ENCODE measurements at places on chromosomes 16 and 17. TPM values are rescaled to one million over a fixed set of nuclear protein-coding genes. Genes with fewer than 3 reads are reported as not detected.

SLFN12L gene
- total RNA-seq, result 0.33 TPM

MMP2 gene
- 311 TPM for total RNA-seq

SLFN14 gene
- not detected for total RNA-seq

RPGRIP1L gene
- 12.7 TPM for total RNA-seq

MYOCD gene
- not detected for total RNA-seq

PRPSAP2 gene
- 25.3 TPM for total RNA-seq

ZNF205 gene
- 18.3 TPM for total RNA-seq

GPATCH8 gene
- total RNA-seq, result 30.8 TPM

C1QTNF1 gene
- total RNA-seq, result 1.5 TPM

BCL6B gene
- total RNA-seq, result 0.18 TPM

SMPD3 gene
- total RNA-seq, result 0.77 TPM

ALOX12B gene
- total RNA-seq, result not detected

IKZF3 gene
- total RNA-seq, result 0.59 TPM

CCDC92B gene
- 0.51 TPM for total RNA-seq

MILR1 gene
- total RNA-seq, result not detected

HSD17B2 gene
- total RNA-seq, result 0.41 TPM

ATPAF2 gene
- total RNA-seq, result 22.3 TPM

TP53TG3F gene
- total RNA-seq, result 0.54 TPM

ASGR2 gene
- 0.21 TPM for total RNA-seq

GLIS2 gene
- 87.3 TPM for total RNA-seq

GPR139 gene
- total RNA-seq, result not detected

PLA2G10 gene
- 0.23 TPM for total RNA-seq

TMEM106A gene
- total RNA-seq, result 3.5 TPM

MT4 gene
- total RNA-seq, result not detected

CRYBA1 gene
- total RNA-seq, result not detected

ABCA10 gene
- 0.90 TPM for total RNA-seq

KRT40 gene
- total RNA-seq, result not detected

FBXW10B gene
- total RNA-seq, result 0.54 TPM

KCNJ18 gene
- total RNA-seq, result not detected

PARD6A gene
- 10.8 TPM for total RNA-seq

LYZL6 gene
- total RNA-seq, result not detected

CCL15 gene
- total RNA-seq, result not detected

HS3ST2 gene
- total RNA-seq, result not detected

ZNF276 gene
- 19.9 TPM for total RNA-seq

SLC35G6 gene
- not detected for total RNA-seq

STH gene
- total RNA-seq, result not detected

MARCHF10 gene
- 0.39 TPM for total RNA-seq

LGALS9 gene
- 1.6 TPM for total RNA-seq

FOXN1 gene
- not detected for total RNA-seq

NPIPB9 gene
- 0.90 TPM for total RNA-seq

CCL4 gene
- 0.51 TPM for total RNA-seq

NECAB2 gene
- 0.33 TPM for total RNA-seq

MPP3 gene
- total RNA-seq, result 7.1 TPM

ODAD4 gene
- total RNA-seq, result 0.69 TPM

KRT39 gene
- total RNA-seq, result not detected

KRTAP3-1 gene
- not detected for total RNA-seq

Data from Panc1 (cell line).